GOT3 (cell line): ENCODE measurements at places on chromosomes 16 and 17.

DNA sequence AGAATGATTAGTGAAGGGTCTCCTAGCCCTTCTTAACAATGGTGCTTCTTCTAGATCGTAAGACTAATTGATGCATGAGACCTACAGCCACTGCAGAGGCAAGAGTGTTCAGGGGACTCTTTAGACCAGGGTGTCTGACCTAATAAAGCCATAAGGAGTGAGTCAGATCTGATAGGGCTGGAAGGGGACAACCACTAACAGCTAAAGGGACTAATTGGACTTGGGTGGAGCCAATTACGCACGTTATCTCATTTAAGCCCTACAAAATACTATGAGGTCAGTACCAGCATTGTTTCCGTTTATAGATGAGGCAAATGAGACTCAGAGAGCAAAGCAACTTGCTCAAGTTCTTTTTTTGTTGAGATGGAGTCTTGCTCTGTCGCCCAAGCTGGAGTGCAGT is 14.5 kb upstream of the RNF222 start:
- DNase-seq = no peak

DNA sequence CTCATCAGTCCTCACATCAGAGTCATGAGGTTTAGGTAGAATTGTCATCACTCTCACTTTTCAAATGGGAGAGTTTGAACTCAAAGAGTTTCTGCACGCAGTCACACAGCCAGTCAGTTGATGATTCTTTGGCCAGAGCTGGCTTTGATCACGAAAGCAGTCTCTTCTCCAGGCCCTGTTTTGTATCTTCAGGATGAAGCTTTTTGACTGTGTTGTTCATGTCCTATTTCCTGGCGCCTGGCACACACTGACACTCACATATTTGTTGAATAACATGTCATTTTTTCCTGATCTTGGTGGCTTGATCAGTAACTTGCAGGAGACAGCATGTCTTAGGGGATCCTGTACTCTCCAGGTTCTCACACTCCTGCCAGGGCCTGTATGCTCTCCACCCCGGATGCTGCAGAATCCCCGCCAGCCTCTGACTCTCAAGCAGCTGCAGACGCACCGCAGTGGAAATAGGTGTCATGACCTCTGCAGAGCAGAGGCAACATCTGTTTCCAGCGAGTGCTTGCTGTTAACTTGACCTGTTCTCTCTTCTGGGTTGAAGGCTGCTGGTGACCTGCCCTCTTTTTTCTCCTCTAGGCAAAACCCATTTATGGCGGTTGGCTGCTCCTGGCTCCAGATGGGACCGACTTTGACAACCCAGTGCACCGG is 33.0 kb downstream of the MPRIP start:
- DNase-seq = no peak

DNA sequence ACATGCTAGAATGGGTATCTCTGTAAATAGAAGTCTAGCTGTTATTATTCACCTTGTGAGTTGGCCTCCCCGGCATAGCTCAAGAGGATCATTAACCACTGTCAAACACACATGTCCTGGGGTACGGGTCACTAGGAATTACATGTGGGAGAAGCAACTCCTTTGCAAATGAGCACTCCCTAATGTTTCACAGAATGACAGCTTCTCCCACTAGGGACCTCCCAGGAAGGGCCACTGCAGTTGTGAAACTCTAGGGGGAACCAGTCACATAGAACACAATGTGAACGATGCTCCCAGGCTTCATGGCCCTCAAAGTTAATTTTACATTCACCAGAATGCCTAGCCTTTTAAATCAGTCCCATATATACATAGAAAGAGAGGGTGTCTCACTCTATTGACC is 12.4 kb upstream of the ZNF19 start:
- DNase-seq = no peak

DNA sequence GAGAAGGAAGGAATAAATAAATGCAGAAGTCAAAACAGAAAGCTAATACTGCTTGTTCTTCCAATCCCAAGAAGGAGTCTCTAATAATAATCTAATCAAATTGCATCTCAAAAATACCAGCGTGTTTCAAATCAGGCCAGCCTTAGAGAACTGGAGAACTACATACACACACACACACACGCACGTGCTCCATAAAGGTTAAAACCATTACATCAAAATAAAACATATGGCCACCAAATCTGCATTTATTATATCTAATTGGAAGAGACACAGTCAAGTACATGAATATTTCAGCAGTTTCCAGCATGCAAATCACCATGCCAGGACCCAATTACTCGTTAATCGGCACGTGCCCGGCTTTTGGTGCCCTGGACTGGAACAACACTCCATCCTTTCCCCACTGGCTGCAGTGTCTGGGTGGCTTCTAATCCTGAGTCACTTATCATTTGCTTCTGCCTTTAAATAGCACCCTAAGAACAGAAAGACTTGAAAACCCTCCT is 20.4 kb upstream of the KDM8 start:
- no peak for DNase-seq

DNA sequence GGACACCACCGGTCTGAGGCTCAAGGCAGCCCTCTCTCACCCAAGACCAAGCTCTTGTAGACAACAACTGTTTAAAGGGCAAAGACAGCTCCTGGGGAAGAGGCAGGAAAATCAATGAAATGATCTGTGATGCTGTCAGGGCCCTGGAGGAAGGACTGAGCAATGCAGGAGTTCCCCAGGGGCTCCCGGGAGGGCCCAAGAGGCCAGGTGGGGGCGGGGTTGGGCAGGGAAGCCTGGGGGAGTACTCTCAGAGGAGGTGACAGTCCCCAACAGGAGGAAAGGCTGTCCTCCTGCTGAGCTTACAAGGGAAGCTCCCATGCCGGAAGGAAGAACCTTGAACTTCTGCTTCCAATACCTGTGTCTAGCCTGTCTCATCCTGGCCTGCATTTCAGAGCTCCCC is 8.3 kb upstream of the NOS2 start:
- no peak for DNase-seq

DNA sequence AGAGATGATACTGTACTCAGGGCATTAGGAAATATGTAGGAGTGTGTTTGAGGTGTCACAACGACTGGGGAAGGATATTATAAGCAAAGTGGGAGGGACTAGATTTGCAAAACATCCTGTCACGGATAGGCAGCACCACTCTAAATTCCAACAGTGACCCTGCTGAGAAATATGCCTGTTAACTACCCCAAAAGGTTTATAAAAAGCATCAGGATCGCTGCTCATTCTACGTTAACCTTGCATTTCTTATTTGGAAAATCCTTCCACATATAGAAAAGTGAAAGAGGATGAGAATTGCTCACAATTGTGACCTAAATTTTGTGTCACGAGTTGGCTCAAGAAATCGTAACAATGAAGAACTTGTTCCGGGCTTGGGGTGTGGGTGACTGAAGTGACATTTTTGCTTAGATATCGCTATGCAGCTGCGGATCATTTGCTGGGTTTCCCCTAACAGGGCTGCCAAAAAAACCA is 51.6 kb downstream of the N4BP1 start:
- no peak for DNase-seq

GRCh38 chr16:48444574-48444973 is 59.4 kb upstream of the SIAH1 start:
- DNase-seq = no peak

GRCh38 chr16:66131156-66131807 is 235.2 kb upstream of the CDH5 start:
- DNase-seq = no peak

- peak; percentile 48 for DNase-seq
Measured at GRCh38 chr17:29131814-29132682, 48.1 kb downstream of the MYO18A start.

- DNase-seq = no peak
Measured at GRCh38 chr17:34658811-34659560, 79.6 kb downstream of the TMEM132E start.

DNA sequence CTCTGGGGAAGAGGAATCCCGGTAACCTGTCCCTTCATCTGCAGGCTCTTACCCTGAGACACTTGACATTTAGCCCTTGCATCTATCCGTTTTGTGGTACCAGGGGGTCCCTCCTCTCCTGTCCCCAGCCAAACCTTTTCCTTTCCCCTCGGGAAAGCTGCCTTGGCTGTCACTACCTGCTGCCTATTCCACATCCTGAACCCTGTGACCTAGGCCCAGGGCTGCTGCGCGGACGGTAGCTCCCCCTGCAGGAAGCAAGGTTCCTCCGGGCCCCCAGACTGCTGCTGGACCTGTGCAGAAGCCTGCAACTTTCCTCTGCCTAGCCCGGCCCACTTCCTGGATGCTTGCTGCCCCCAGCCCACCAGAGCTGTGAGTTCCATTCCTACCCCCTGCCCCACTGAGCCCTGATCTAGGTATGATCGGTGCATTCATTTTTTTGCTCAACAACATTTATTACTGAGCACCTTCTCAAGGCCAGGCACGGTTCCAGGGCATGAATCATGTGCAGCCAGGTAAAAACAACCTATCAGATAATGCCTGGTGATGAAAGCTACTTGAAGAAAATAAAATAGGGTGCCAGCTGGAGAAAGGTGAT is 10.5 kb upstream of the ALDOA start:
- no peak for DNase-seq

- DNase-seq = no peak
Measured at GRCh38 chr16:20660325-20660724, 37.2 kb downstream of the ACSM1 start.

GRCh38 chr17:4362141-4362540 is 4.3 kb downstream of the UBE2G1 start:
- DNase-seq = no peak

DNA sequence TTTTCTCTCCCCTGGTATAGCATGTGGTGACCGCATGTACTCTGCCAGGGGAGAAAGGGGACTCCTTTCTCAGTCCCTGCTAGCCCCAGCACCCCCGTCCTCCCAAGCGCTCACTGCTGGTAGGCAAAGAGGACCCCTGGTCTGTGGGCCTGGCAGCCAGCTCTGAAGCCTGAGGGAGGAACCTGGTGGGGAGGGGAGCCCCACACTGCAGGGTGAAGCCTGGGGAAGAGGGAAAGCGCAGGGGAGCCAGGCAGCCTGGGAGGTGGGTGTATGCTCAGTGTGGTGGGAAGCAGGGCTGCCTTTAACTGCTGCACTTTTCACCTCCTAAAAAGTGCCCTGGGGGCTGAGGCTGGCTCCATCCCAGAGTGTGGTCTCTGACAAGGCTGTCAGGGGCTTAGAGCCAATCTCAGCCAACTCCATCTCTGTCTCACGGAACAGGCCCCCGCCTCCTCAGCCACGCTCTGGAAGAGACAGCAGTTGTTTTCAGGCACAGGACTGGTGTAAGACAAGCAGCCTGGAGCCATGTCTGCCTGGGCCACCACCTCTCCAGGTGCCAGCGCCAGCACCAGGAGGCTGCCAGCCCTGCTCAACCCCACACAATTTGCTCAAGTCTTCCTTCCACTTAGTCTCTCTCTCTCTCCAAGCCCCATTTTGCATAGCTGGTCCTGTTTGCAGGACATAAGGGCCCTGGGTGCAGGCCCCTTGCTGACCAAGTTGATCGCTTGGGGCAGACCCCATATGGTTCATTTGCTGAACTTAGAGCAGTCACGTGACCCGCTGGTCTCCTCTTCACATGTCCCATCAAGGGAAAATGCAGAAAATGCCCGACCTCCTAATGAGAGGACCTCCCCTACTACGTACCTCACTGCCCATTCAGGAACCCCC is 14.7 kb upstream of the TBX2 start:
- no peak for DNase-seq
